ENCODE measurements at places on chromosomes 2 and 18.

DNA sequence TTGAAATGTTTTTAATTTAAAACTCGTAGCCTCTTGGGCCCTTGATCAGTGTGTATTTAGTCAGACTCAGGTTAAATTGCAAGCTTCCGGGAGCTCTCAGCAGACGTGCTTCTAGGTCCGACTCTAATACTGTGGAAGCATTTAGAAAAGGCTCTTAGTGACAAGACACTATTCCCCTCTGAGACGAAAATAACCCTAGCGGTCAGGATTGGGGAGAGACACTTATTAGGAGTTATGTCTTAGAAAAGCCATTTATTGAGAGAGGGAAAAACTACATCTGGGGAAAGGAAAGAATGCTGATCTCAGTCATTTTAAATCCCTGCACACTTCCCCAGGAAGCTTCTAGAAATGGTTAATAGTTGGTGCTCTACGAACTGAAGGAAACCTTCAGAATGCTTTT lies 110.5 kb upstream of the NCK2 start:
- DNase-seq, result no peak

GRCh38 chr18:2348003-2348402 lies 223.3 kb downstream of the METTL4 start:
- no peak for DNase-seq

- DNase-seq, result no peak
Measured at GRCh38 chr2:218717262-218717661, 6.6 kb downstream of the TTLL4 start.

GRCh38 chr18:37322492-37323035 lies 243.0 kb downstream of the CELF4 start:
- no peak for DNase-seq

- no peak for DNase-seq
Measured at GRCh38 chr2:191276792-191277465, 31.7 kb downstream of the MYO1B start.

DNA sequence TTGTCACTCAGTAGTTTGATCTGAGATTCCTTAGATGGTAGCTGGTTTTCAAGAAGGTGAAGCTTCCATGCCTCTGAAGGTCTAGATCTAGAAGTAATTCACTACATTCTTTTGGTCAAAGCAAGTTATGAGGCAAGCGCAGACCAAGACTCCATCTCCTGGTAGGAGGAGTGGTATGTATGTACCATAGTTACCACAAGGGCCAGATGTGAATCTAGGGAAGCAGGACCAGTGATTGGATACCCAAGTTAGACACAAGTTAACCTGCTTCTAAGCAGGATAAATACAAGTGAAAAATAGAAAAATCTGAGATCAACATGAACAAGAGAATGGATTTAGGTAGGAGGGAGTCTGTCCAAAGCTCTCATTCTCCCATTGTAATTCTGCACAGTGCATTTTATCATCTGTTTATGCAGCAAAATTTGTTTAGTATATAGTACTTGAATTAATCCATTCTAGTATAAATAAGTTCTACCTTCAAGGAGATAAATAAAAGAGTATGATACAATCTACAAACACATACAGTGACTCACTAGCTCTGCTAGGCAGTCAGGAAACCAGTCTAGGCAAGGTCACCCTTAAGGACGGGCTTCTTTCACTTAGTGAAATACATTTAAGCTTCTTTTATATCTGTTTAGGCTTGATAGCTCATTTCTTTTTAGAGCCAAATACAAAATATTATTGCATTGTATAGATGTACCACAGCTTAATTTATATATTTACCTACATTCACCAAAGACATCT lies 14.2 kb upstream of the DOCK10 start:
- DNase-seq, result no peak

DNA sequence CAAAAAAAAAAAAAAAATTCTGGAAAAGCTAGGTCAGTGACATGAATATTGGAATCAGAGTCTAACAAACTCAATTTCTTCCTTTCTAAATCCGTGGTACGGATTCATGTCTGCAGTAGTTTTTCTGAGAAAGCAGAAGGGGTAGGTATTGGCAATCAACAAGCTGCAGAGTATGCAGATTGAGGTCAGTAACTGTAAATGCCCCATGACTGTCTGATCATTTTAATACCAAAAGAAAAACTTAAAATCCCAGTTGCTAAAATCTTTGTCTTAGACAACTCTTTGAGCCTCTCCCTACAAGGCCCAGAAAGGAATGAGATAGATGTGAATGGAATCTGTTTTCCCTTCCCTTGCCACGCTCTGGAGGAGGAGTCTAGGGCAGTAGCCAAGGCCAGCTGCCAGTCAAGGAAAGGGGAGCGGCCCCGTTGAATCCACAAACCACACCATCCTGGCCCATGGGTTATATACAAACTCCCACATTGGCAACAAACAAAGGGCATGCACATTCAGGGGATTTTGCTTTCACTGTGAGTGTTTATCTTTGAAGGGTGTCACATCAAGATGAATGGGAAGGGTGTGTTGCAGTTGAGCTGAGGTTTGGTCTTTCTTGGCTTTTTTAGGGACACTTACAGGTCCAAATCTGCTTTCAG lies 6.1 kb upstream of the CASP8 start:
- DNase-seq, result no peak

DNA sequence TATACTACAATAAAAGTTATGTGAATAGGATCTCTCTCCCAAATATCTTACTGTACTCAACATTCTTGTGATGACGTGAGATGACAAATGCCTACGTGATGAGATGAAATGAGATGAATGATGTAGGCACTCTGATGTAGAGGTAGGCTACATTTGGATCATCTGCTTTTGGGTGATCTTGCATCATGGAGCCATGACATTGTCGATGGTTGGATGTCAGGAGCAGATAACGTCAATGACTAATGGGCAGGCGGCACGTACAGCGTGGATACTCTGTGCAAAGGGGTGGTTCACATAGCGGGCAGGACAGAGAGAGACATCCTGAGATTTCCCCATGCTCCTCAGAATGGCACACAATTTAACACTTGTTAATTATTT lies 40.8 kb upstream of the PPP1R1C start:
- no peak for DNase-seq

Data from Right ventricle myocardium inferior (tissue), 1 donor.